ENCODE measurements at places on chromosomes 6 and 20.

DNA sequence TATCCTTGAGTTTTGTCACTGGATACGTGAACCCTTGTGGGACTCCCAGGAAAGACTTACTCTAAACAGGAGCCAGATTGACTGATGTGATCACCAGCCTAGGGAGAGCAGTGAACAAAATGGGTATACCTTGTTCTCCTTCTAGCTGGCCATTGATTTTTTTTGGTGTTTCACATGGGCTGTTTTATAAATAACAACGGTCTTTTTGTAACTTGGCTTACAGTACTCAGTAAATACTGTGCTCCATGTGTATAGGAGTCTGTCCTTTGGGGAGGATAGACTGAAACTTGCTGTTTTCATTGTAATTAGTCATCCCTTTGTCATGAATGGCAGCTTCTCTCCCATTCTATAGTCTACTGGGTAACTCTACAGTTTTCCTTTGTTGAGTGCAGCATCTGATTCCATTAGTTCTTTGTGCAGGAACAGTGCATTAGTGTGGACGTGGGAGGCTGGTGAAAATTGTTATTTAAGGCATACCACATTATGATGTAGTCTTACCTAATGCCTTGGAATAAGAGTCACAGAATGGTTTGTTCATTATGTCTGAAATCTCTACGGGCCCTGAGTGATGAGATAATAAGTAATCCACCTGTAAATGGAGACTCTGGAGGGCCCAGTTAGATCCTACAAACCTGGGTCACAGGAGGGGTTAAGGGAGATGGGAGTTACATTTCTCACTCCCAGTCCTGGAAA lies 89.5 kb downstream of the TIAM2 start:
- no peak for DNase-seq

DNA sequence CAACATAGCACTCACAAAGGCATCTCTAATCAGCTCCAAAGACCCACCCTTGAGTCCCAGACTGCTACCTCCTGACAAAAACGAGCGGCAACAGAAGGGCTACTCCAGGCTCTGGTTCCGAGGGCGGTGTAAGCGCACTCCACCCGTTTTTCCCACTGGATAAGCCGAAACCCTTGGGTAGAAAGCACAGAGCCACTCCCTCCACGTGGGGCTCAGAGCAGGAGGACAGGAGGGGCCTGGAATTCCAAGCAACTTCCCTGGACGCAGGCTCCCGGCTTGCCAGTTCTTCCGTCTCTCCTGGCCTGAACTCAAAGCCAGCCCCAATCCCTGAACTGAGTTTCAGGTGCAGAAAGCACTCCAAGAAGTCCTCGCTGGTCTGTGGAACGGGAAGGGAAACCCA lies 7.4 kb downstream of the GMEB2 start:
- no peak for DNase-seq

- peak; percentile 97 for DNase-seq
These were observed 1.6 kb downstream of the KIAA0408 start for GRCh38 chr6:127457456-127458064.

DNA sequence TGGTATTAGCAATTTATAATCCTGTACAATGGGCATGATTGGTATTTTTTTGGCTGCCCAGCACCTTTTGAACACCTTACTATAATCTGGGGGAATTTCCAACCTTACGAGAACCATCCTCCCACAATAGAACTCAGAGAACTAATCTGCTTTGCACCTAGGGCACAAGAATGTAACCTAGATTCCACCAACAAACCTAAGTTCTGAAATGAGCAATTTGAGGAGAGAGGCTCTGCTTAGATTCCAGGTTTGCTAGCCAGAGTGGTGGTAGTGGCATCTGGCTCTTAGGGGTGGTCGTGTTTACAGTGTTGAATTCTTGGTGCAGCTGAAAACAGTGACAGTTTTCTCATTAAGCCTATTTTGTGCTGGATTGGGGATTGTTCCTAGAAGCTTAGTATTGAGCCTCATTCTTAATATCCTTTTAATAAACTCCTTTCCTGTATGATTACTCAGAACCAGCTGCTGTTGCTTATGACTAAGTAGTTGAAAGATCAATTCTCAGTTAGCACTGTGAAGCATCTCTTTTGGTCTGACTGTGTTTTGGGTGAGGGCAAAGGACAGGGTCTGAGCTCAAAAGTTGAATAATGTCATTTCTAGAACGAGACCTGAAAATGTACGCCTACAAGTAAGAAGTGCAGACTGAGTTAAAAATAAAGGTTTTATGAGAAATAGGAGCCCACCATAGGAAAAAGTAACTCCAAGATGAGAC lies 385.6 kb downstream of the CDKAL1 start:
- DNase-seq = no peak

DNA sequence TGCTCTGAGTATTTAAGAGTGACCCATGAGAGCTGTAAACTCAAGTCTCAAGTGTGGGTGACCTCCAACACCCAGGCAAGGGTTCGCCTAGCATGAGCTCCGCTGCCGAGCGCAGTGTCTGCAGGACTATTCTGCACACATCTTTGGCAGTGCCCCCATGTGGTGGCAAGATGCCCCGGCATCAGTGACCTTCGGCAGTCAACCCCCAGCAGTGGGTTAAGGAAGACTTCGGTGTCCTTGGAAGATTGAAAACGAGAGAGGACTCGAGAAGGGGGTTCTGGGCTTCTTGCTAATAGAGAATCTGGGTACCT lies 43.1 kb downstream of the RBM38 start:
- DNase-seq = no peak

DNA sequence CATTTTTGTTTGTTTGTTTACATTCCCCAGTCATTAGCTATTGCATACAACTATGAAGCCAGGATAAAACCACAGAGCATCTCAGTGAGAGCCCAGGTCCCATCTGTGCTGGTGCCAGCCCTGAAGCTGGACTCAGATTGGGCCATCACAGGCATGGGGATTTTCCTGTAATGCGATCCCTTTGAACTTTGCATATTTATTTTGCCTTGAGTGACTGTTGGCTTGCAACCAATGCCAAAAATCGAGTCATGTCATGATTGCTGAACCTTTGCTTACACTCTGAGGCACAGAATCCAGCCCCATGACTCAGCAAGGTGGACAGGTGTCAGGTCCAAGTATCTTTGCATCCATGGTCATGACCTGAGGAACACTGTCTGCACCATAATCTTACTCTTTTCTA lies 46.2 kb upstream of the GGTLC1 start:
- no peak for DNase-seq

- DNase-seq = no peak
These were observed 196.6 kb downstream of the ESR1 start for GRCh38 chr6:152004036-152004566.

GRCh38 chr20:52864916-52865605 lies 107.1 kb upstream of the TSHZ2 start:
- no peak for DNase-seq

DNA sequence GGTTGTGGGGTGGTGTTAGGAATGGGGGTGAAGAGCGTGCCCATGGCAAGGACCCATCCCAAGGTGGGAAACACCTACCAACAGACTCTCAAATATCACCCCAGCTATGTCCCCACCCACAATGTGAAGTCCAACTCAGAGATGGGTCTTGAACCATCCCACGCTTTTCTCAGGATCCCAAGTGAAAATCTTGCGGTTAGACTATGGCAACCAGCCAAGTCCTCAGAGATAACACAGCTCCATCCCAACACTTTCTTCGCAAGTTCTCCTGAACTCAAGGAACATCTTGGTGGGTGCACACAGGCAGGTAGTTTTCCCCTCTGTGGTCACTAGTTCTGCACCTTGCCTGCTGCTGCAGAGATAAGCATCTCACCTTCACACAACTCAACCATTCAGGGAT lies 116.0 kb downstream of the CDC5L start:
- no peak for DNase-seq

GRCh38 chr20:43749734-43750294 lies 23.0 kb upstream of the GTSF1L start:
- DNase-seq = peak; percentile 76

- no peak for DNase-seq
These were observed 52.7 kb downstream of the CDH26 start for GRCh38 chr20:60010689-60011458.

DNA sequence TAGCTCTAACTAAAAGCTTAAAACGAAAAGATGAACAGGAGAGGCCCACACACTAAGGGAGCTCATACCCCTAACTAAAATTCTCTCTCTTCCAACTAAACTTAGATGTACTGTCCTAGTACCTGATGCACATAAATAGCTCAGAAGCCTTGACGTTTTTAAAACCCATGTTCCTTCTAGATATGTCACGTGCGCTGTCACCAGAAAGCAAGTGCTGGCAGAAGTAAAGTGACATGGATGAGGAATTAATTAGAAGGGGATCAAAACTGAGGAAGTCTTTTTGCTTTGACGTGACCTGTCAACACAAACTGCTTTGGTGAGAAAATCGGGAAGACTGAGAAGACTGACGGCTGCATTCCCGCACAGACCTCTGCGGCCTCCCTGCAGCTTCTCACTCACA lies 142.5 kb downstream of the ZMYND8 start:
- DNase-seq = no peak

DNA sequence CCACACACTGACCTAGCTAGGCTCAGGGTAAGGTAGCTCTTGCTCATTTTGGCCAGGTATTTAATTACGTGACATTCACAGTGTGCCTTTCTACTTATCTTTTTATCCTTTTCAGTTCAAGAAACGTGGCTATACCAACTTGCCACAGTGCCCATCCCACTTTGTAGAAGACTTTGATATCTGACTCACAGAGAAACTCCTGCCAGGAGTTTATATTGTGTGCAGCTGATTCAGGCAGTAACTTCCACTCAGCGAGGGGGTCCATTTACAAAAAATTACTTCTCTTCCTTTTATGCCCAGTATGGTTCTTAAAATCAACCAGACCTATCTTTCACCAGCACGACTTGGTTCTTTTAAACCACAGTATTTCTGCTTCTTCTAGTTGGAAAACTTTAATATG lies 75.6 kb downstream of the PRL start:
- no peak for DNase-seq

GRCh38 chr6:98343004-98343403 lies 491.4 kb upstream of the POU3F2 start:
- DNase-seq = no peak

- no peak for DNase-seq
These were observed 66.4 kb downstream of the ZNF217 start for GRCh38 chr20:53527196-53527595.

DNA sequence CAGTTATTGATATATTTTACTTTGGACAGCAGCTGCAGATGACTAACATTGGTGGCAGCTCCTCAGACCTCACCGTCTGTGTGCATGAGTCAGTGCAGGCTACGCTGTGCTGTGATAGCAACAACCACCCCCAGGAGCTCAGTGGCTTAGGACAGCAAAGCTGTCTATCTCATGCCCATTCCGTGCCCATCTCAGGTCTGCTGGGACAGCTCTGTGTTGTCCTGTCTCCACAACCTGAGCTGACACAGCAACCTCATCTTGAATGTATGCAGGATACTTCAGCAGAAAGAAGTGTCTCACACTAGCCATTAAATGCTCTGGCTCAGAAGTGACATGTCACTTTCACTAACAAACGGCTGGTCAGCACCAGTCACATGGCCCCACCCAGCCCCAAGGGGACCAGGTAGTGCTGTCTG lies 47.7 kb downstream of the BANF2 start:
- no peak for DNase-seq

DNA sequence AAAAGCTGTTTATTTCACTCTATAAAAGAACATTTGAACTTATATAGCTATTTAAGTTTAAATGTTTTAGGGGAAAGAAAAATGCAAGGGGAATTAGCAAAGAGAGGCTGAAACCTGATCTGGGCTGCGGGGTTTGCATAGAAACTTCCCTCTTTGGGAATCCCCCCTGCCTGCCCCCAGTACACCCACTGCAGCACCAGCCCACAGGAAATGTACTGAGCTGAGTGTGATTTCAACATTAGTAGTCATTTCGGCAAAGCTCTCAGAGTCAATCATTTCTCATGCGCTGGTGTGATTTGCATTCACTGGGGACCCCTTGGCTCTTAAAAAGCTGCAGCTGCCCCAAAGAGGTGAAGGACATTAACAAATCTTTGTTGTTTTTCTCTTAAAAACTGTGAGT lies 859.4 kb downstream of the MAFB start:
- no peak for DNase-seq

DNA sequence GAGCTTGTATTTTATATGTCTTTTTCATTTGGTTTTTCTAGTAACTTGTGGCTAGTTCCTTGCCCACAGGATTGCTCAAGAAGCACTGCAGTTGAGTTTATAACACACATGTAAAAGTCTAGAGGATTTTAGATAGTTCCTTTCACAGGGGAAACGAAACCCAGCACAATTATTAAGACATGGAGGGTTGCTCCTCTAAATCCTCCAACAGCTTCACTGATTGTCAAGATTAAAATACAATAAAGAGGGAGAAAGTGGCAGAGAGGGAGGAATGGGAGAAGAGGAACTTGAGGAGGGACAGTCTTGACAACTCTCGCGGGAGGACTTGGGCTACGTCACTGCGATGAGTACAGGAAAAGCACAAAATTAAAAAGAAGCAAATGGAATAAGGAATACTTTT lies 9.7 kb upstream of the TBC1D7 start:
- peak; percentile 80 for DNase-seq

- DNase-seq = no peak
These were observed 1.1 kb upstream of the DCBLD1 start for GRCh38 chr6:117481278-117481925.

- no peak for DNase-seq
These were observed 20.0 kb upstream of the UBE2J1 start for GRCh38 chr6:89372506-89372901.

DNA sequence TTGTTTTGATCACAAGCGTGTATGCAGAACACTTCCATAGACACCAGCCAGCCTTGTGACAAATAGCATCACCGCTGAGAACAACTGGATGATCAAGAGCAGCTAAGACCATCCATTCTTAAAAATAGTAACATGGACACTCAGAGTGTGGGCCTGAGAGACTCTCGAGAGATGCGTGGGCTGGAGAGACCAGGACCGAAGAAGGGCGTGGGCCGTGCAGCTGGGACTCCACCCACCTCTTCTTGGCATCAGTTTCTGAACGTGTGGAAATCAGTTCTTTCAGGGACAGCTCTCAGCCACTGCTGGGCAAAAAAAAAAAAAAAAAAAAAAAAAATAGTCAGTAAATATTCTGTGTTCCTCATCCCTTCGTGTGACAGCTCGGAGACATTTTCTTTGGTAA lies 314.5 kb upstream of the CDH4 start:
- DNase-seq = no peak

- DNase-seq = peak; percentile 24
These were observed 12.7 kb upstream of the EFHC1 start for GRCh38 chr6:52407467-52407866.

GRCh38 chr6:131317516-131317915 lies 182.2 kb downstream of the AKAP7 start:
- DNase-seq = no peak

DNA sequence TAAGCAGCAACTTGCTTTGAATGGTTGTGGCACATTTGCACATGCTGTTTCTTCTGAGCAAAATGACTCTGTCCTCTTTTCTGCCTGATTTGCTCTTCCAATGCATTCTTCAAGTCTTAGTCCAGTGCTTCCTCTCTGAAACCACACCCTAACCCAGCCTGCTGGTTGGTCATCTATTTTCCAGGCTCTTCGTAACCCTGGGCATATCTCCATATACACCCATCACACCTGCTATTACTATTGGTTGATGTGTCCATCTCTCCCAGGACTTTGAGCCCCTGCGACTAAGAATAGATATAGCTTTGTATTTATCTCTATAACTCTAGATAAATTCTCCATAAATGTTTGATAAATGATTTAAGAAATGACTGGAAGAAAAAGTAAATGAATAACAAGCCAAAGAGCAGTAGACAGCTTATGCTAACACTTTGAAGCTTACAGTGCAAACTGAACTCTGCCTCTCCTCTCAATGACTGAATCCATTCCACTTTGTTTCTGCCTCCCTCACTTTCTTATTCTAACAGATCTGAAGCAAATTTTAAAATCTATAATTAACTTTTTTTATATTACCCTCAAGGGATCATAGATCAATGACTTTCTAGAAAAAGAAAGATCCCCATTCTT lies 59.7 kb upstream of the NT5E start:
- DNase-seq = no peak

- DNase-seq = no peak
These were observed 263.4 kb downstream of the ARHGAP18 start for GRCh38 chr6:129446272-129447197.
